ENCODE measurements at places on chromosomes 3 and 15.

- no peak for DNase-seq
Observed at GRCh38 chr15:91530956-91531582, 322.4 kb upstream of the SLCO3A1 start.

- DNase-seq = no peak
Observed at GRCh38 chr3:34360713-34361112, 562.3 kb downstream of the PDCD6IP start.

GRCh38 chr3:7789324-7789723 lies 712.3 kb upstream of the LMCD1 start:
- DNase-seq = no peak

DNA sequence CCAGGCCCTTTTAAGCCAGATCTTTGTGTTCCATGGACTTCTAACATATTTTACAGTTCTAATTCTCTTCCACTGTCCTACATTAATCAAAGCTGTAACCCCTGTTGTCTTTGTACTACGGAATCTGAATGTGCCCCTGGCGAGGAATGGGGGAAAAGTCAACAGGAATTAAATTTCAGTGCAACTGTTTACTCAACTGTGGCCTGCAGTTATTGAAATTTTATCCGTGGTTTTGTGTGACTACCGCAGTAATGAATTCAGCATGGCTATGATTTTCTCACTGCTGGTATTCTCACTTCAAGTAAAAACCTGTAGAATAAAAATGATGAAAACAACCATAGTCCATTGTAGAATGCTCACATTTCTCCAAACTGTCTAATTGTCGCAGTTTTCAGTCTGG lies 388.0 kb downstream of the FOXP1 start:
- no peak for DNase-seq

DNA sequence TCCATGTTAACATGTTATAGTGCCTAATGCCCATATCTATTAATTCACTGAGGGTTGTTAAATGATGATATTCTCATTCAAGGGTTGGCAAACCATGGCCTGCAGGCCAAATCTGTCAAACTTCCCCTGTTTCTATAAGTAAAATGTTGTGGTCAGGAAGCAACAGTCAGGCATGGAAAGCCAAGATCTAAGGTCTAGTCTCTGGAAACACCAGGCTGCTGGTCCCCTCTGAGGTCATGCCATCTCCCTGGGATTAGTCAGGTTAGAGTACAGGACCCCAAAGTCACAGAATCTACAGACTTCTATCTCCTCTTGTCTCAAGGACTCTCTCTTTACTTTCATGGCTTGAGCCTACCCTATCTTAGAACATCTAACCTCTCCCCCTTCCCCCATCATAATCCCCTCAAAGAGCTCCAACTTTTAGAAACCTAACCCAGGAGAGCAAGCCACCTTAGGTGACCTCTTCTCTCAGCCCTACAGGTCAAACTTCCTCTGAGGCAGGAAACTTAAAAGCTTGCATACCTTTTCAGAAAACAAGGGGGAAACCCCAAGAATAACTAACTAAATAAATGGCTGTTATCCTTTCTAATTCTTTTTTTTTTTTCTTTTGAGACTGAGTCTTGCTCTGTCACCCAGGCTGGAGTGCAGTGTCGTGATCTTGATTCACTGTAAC lies 15.3 kb upstream of the HERC1 start:
- DNase-seq = no peak

- no peak for DNase-seq
Observed at GRCh38 chr3:112115806-112116383, 17.2 kb downstream of the GCSAM start.

GRCh38 chr3:63050548-63051177 lies 175.4 kb upstream of the CADPS start:
- DNase-seq = no peak

- no peak for DNase-seq
Observed at GRCh38 chr3:53715815-53716483, 130.3 kb downstream of the CHDH start.

DNA sequence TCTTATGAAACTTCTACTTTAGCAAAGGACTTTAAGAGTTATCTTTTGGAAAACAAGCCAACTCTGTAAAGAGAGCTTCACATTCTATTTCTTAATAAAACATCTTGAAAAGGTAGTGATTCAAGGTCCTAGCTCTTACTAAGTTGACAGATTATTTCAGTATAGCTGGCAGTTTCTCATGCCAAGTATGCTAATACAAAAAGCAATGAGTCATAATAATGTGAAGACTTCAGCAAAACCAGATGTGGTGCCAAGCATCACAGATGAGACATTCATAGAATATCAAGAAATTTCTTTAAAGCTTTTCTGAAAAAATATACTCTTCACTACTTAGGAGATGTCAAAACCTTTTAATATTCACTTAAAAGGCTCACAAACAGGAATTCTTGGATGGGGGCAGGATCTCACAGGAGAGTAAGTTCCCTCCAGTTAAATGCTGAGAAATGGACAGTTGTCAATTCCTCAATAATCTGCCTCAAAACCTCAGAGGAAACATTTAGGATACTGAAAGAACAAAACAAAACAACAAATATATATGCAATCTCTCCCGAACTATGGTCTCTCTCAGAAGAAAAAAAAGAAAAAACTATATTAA lies 45.6 kb downstream of the DCBLD2 start:
- no peak for DNase-seq

DNA sequence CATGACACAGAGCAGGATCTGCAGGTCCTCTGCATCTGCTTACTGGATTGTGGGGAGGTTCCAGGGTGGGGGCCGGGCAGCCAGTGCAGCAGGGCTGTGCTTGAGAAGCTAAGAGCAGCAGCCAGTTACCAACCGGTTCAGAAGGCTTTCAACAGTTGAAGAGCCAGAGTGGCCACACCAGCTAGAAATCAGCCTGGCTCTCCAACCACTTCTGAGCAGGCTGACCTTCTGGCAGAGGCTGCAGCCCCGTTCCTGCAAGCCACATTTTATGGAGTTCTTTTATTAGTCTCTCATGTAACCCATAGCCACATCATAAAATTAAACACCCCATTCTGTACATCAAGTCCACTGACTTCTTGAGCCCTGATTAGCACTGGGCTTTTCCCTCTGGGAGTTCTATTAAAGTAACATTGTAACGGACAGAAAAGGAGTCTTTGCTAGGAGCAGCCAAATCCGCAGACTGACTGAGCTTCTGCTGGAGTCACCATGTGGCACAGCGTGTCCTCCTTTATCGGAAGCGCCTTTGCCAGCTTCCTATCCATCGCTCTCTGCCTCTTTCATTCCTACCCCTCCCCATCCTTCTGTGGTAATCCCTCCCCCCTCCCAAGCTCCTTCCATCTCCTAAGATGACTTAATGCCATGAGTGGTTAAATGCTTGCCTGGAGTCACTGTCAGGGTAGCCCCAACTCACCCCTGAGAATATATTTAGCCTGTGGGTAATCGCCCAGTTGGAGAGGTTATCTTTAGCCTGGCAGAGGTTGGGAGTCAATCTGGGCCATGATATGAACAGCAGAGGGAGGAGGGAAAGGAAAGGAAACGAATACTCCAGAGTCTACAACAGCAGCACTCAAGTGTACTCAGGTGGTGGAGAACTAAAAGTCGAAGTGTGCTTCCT lies 138.5 kb upstream of the HES1 start:
- no peak for DNase-seq

DNA sequence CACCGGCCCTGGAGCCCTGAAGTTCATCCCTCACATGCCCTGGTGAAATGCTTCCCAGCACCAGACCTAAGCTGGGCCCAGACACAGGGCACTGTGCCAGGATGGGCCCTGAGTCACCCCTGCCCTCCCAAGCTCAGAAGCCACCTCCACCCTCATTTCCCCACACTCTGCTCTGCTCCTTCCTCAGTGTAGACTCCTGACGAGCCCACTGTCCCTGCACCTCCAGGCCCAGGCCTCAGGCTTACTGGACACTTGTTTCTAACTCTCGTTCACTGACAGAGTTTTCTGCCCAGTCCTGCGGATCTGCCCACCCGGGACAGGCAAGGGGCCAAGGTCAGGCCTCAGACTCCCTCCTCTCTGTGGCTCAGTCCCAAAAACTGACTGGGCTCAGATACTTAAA lies 112.6 kb upstream of the RNF7 start:
- no peak for DNase-seq

DNA sequence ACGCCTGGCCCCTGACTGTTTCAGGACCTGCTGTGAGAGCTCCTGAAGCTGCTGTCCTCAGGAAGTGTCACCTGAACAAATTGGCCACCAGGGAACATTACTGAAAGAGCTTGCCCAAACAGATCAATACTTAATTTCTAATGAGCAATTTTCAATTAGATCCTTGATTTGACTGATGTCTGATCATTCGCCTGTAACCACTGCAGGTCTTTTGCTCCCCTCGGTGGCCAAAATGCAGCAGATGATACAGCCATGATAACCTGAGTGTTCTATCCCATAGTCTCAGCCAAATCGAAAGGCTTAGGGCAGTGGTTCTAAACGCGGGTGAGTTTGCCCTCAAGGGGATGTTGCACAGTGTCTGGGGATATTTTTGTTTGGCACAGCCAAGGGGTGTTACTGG lies 57.6 kb upstream of the MEX3B start:
- no peak for DNase-seq

- DNase-seq = no peak
Observed at GRCh38 chr15:56242576-56243162, 1.0 kb downstream of the RFX7 start.

- DNase-seq = no peak
Observed at GRCh38 chr15:80645494-80646065, 49.5 kb upstream of the ABHD17C start.

DNA sequence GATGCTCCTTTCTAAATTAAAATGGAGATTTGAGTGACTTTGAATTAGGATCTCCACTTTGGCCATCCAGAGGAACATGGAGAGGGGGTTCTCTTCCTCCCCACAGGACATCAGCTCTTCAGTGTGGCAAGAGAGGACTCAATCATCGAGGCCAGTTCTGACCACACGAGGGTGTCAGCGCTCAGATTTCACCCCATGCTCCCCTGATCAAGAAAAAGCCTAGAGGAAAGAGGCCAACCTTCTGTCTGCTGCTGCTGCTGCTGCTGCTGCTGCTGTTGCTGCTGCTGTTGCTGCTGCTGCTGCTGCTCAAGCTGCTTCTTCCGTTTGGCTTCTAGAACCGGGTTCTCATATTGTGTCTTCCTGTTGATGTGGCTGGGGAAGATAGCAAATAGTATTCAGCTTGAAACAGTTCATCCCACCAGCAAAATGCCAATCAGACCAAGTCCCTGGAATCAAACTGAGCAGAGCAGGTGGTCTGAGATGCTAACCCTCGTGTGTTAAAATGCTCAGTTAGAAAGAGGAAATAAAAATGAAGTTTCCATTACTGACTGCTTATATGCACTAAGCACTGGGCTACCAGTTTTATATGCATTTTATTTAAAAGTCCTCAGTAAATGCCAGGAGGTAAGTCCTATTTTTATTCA lies 599.0 kb downstream of the MAGI1 start:
- no peak for DNase-seq

DNA sequence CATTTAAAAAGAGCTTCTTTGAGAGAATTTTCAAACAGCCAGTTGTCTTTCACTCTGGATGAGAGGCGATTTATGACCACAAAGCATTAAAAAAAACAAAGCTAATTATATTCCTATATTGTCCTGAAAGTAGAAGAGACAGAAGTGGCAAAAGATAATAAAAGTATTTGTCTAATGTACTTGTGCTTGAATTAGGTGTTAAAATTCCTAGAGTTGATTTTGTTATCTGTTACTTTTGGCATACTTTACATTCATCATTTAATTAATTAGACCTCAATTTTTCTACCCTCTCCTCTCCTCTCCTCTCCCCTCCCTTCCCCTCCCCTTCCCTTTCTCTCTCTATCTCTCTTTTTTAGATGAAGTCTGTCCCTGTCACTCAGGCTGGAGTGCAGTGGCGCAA lies 635.1 kb upstream of the ZNF385D start:
- no peak for DNase-seq

DNA sequence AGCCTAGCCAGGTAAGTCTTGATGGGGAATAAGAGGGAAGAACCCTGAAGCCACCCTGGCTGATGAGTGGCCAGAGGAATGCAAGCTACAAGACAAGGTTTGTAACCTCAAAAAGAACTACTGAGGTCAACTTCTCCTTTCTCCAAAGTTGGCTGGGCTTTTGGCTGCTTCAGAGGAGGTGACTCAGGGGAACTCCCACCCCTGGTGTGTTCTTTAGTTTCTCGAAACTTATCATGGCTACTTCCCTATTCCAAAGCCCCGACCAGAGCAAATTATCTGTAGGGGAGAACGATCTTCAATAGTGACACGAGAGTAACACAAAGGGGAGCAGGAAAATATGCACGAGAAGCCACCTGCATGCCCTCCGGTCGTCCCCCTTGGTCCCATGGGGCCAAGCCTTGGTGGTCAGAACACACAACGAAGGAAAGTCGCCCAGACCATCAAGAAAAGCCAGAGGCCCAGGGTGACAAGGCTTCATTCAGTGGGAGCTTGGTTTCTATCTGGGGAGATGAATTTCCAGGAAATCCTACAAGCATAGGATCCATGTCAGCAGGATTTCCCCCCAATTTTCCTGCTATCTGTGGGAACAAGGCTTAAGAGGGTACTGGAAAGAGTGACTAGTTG lies 6.5 kb upstream of the BCL2A1 start:
- no peak for DNase-seq

GRCh38 chr3:55487381-55488241 lies 505 bp upstream of the WNT5A start:
- no peak for DNase-seq
